ENCODE measurements at places on chromosomes 6 and 20.
A peak's percentile ranks its signal among the peaks of the same experiment; 100 is the strongest.

DNA sequence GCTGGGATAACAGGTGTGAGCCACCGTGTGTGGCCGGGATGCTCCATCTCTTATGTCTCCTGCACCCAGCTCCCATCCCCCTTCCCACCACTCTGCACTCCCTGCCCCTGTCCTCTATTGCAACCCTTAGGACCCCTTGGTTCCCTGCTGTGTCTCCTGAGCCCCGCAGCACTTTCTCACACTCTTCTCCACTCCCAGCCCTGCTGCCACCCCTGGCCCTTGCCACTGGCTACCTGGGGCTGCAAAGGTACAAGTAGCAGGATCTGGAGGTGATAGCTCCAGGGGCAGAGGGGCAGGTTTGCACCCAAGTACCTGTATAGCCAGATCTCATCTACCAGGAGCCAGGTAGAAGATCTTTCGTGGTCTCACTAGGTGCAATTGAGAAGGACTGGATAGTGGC is 6.6 kb upstream of the CPXM1 start:
- no peak for DNase-seq

DNA sequence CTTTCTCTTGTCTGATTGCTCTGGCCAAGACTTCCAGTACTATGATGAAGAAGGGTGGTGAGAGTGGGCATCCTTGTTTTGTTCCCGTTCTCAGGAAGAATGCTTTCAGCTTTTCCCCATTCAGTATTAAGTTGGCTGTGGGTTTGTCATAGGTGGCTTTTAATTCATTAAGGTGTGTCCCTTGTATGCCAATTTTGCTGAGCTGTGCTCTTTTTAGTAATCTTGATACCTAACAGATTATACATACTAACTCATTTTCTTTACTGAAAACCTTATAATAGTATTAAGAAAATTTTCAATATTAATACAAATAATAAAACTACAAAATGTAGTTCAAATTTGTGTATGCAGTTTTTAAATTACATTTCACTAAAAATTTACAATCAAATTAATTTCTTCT is 379.6 kb upstream of the PLCB4 start:
- DNase-seq, result no peak

GRCh38 chr20:48236000-48236970 is 451.0 kb upstream of the SULF2 start:
- peak; percentile 58 for DNase-seq

DNA sequence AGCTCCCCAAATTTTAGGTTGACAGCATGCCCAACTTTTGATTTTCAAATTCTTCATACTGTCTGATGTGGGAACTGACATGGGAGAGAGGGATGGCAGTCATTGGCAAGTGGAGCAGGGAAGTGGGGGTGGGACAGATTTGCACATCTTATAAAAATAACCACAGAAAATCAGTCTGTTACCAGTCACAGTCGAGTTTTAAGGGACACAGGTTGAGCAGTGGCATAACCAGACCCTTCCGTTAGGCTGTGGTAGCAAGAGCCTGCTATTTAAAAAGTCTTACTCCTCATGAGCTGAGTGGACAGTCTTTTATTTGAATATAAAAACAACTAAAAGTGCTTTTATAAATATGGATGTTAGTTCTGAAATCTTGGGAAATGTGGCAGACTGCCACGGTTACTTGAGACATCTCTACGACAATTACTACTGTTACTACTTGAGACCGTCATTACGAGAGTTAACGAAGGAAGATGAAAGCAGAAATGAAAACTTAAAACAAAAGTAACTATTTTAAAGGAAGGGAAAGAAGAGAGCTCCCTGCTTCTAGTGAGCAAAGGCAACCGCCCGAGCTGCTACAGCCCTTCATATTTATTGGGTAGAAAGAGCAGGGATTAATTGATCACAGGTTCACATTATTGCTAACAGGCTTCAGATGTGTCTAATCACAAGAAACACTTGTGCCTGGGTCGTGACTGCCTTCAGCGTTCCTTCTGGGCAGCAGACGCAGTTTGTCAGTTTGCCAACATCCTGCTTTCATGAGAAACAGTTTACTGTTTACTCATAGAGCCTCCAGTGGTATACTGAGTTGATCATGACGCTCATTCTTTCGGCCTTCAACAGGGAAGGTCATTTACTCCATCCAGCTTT is 71.3 kb downstream of the EFHC1 start:
- no peak for DNase-seq

DNA sequence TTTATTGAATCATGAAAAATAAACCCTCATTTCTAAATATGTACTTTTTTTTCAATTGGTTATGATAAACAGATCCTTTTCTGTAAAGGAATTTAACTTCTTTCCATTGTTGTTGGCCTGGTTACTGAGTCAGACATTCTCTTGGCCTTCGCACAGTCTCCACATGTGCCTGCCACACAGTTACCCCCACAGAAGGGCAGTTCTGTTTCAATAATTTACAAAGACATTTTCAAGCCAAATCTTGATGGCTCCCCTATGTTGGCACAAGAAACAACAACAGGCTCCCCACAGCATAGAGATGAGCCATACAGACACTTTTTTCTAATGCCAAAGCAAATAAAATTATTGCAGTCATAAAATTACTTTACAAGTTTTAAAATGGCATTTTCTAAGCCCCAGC is 55.6 kb upstream of the BEND6 start:
- no peak for DNase-seq

DNA sequence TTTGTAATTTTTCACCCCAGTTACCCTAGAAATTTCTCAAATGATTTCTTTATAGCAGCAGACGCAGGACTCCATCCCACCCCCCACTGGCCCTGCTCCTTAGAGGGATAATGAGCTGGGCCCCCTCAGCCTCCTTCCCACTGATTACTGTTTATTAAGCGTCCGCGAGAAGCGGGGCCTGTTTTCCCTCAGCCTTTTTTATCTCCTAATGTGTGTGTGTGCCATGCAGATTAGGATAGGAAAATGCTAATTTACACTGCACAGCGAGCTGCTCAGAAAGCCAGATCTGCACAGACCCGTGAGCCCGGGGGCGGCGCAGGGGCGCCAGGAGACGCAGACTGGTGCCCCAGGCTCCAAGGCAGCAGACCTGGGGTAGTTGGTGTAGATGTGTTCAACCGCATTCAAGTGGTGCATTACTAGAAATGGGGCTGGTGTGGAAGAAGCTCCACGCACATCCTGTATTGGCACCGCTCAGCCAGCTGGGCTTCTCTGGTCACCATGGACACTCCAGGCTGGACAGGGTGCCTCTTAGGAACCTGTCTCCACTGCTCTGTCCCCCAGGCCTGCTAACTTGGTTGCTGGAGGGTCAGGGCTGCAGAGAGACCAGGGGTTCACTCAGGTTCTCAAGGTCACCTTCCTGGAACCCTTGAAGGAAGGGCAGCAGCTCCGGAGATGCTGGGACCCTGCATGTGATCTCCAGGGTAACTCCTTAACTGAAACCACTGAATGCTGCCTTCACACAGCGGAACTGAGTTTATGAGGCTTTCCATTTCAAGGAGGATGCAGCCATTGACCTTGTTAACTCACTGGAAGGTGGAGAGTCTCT is 256.3 kb downstream of the ERMARD start:
- DNase-seq, result no peak

GRCh38 chr6:1043458-1043836 is 268.5 kb upstream of the FOXQ1 start:
- no peak for DNase-seq

- no peak for DNase-seq
Measured at GRCh38 chr6:53612651-53613050, 52.9 kb downstream of the KLHL31 start.

- no peak for DNase-seq
Measured at GRCh38 chr6:140773276-140773675, 1359.4 kb upstream of the GJE1 start.

GRCh38 chr6:42331019-42331418 is 113.4 kb upstream of the MRPS10 start:
- DNase-seq, result no peak

GRCh38 chr6:140176306-140176705 is 801.9 kb upstream of the CITED2 start:
- DNase-seq, result no peak

DNA sequence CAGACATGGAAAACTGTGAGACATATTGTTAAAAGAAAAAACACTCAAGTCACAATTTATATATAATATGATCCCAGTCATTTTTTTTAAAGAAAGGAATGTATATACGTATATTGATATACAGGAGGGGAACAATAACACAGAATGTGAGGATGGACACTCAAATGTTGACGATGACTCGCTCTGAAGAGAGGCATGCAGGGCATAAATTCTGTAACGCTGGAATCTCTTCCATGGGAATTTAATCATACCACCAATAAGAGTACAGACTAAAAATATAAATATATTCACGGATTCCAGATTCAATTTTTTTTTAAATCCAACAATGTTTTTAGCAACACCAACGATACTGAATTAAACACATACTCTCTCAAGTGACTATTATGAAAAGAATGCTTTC is 106.9 kb upstream of the CCDC28A start:
- DNase-seq, result no peak

DNA sequence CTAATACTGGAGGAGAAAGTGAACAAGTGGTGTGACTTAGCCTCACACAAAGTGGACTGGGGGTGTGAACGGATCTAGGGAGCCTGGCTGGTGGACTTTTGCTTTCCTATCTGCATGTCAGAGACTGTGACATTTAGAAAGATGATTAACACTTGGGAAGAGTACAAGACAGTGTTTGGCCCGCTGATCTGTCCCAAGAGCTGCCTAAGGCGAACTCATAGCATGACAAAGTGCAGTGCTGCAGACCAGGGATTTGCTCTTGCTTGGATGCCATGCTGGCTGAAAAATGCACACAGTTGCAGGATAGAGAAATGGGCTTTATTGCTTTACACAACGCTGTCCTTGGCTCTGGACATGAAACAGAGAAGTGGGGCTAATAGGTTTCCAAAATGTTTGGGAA is 386.0 kb upstream of the MAN1A1 start:
- no peak for DNase-seq

GRCh38 chr6:68718385-68719073 is 83.4 kb downstream of the ADGRB3 start:
- peak; percentile 36 for DNase-seq

All from muscle of back (tissue), 13 donors.